ENCODE measurements at places on chromosomes 7 and 10.

- no peak overlapping the region for H3K4me3 ChIP-seq
- no peaks in the 10 kb centered on the region for H3K4me1 ChIP-seq
- no peak for DNase-seq
- H3K27ac ChIP-seq: no peak overlapping the region
- H3K36me3 ChIP-seq: no peaks in the 10 kb centered on the region
These were observed 18.4 kb downstream of the CYP2C19 start for GRCh38 chr10:94780844-94781243.

DNA sequence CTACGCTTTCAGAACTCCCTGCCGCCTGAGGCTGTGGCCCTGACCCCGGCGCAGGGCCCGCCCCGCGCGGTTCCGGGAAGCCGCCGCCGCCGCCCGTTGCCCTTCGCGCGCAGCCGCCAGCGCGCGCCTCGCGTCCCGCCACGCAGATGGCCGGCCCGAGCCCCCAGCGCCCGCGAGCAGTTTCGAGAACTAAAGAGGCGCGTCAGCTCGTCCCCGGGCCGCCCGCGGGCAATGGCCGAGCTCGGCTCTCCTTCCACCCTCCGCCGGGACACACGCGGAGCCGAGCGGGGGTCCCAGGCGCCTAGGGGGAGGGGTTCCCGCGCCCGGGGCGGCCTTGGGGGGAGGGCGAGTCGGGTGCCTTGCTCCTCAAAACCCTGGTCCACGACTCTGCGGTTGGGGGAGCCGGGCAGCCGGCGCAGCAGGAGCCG, 1.8 kb downstream of the HNRNPF start:
- no peaks in the 10 kb centered on the region for H3K27me3 ChIP-seq
- DNase-seq: no peak
- no peaks in the 10 kb centered on the region for H3K36me3 ChIP-seq
- H3K4me1 ChIP-seq: peaks cover 8% of the 10 kb centered on the region

- H3K4me3 ChIP-seq: peak overlapping the region; percentile 27
- H3K4me1 ChIP-seq: no peaks in the 10 kb centered on the region
- no peaks in the 10 kb centered on the region for H3K36me3 ChIP-seq
- H3K27me3 ChIP-seq: no peaks in the 10 kb centered on the region
- no peak for DNase-seq
These were observed 22.6 kb upstream of the CREB5 start for GRCh38 chr7:28389504-28390395.

- H3K27ac ChIP-seq: peak overlapping the region; percentile 31
- no peak for DNase-seq
- H3K27me3 ChIP-seq: no peaks in the 10 kb centered on the region
- H3K4me3 ChIP-seq: no peak overlapping the region
- no peaks in the 10 kb centered on the region for H3K36me3 ChIP-seq
These were observed 17.6 kb downstream of the CPED1 start for GRCh38 chr7:121005996-121006584.

GRCh38 chr10:130463104-130463875, 327.1 kb downstream of the GLRX3 start:
- no peaks in the 10 kb centered on the region for H3K4me1 ChIP-seq
- no peak overlapping the region for H3K27ac ChIP-seq
- H3K27me3 ChIP-seq: no peaks in the 10 kb centered on the region
- H3K4me3 ChIP-seq: no peak overlapping the region
- peak; percentile 10 for DNase-seq

GRCh38 chr7:137798073-137798763, 48.6 kb downstream of the DGKI start:
- H3K36me3 ChIP-seq: no peaks in the 10 kb centered on the region
- no peak overlapping the region for H3K27ac ChIP-seq
- no peak overlapping the region for H3K4me3 ChIP-seq
- DNase-seq: no peak

DNA sequence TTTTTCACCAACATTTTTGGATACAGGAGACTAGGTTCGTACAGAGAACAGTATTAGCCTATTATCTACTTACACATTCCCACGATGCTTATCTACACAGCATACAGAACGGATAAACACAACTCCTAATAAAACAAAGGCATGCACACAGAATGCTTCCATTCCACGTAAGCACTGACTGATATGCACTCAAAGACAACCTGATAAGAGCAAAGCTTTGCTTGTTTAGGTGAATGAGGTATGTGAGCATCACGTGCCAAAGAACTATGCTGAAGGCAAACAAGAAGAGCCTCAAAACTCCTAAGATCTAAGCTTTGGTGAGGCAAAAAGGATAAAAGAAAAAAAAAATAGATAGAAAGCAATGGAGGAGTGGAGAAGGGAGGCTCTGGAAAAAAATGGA, 413.5 kb upstream of the LRRN3 start:
- H3K4me1 ChIP-seq: no peaks in the 10 kb centered on the region
- no peak overlapping the region for H3K27ac ChIP-seq
- H3K4me3 ChIP-seq: no peak overlapping the region
- no peaks in the 10 kb centered on the region for H3K27me3 ChIP-seq
- H3K36me3 ChIP-seq: no peaks in the 10 kb centered on the region

DNA sequence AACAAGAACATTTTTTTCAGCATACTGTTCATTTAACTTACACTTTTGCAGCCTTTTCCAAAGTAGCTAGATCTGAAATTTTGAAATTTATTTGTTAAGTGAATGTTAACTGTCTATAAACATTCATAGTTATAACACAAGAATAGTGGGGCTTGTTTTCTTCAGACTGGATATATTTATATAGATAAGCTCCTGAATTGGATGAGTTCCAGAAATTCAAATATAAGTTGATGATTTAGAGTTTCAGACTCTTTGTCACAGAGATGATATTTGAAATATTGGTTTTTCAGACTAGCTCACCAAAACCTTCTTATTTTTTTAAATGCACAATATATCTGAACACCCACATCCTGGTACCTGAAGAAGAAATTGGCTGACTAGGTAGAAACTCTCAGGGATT, 44.0 kb downstream of the ZNRF2 start:
- no peak overlapping the region for H3K4me3 ChIP-seq
- no peaks in the 10 kb centered on the region for H3K36me3 ChIP-seq
- DNase-seq: no peak

DNA sequence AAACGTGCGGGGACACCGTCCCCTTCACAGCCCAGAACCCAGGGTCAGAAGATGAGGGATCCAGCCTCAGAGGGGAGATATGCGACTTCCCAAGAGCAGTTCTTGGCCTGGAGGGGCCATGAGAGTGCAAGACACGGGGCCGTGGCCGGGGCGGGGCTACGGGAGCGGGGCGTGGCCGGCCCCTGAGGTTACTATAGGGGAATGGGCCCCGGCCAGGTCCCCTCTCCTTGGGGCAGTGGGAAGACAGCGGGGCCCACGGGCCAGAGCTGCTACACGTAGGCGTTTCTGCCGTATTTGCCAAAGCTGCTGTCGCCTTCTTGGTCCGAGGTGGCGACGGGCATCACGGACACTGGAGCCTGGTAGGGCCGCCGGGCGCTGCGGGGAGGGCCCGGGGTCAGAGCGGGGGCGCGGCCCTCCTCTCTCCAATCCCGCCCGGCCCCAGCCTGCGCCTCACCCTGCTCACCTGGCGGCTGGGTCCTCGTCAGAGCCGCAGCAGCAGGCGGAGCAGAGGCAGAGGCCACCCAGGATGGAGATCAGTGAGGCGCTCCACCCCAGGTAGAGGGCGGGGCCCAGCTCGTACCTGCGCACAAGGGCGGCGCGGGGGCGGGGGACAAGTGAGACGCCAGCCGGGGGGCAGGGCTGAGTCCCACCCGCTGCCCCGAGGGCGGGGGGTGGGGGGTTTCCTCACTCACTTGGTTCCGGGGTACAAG, 5.3 kb downstream of the CLDN15 start:
- no peak for DNase-seq
- no peaks in the 10 kb centered on the region for H3K4me1 ChIP-seq
- H3K4me3 ChIP-seq: peak overlapping the region; percentile 58
- H3K36me3 ChIP-seq: no peaks in the 10 kb centered on the region
- peak overlapping the region; percentile 79 for H3K27ac ChIP-seq

DNA sequence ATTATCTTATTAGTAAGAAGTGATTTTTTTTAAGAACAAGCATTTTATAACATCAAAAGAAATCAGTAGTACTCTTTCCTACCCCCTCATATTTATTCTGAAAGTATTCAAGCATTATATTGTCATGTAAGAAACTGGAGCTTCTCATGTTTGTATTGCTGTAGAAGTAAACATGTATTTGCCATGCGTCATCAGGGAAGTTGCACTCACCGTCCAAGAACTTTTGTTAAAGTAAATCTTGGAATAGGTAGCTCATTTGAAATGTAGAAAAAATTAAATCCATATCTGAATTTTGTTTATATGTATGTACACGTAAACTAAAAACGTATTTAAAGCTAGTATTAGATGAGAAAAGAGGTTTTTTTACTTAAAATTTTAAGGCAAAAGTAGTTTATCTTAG, 96.8 kb downstream of the PTEN start:
- H3K4me1 ChIP-seq: no peaks in the 10 kb centered on the region
- no peaks in the 10 kb centered on the region for H3K27me3 ChIP-seq
- peaks cover 5% of the 10 kb centered on the region for H3K36me3 ChIP-seq

DNA sequence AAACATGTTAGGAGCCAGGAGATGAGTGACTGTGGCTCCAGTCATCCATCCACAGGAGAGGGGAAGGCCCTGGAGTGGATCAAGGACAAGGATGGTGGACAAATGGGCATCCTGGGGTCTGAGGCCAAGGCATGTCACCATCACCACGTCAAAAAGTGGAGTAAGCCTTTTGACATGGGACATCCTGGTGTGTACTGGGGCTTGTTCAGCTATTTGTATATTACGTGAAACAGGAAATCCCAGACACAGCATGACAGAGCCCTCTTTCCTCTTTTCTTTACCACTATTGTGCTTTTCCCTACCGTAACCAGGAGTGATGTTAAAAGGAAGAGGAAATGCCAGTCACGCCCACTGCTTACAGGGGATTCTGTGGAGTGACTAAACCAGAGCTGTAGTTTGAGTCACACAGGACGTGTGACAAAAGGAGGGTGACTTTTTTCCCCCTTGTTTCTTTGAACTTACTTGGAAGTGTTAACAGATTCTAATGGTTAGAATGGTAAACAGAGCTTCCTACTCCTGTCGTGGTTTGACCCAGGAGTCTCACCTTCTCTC, 15.4 kb downstream of the ACSL5 start:
- no peaks in the 10 kb centered on the region for H3K36me3 ChIP-seq
- H3K27ac ChIP-seq: no peak overlapping the region
- H3K4me3 ChIP-seq: no peak overlapping the region
- no peaks in the 10 kb centered on the region for H3K4me1 ChIP-seq
- H3K27me3 ChIP-seq: no peaks in the 10 kb centered on the region

GRCh38 chr7:118041251-118041878, 142.6 kb upstream of the LSM8 start:
- no peak overlapping the region for H3K4me3 ChIP-seq
- no peaks in the 10 kb centered on the region for H3K36me3 ChIP-seq
- peak; percentile 23 for DNase-seq
- no peaks in the 10 kb centered on the region for H3K4me1 ChIP-seq
- no peak overlapping the region for H3K27ac ChIP-seq
- H3K27me3 ChIP-seq: no peaks in the 10 kb centered on the region

DNA sequence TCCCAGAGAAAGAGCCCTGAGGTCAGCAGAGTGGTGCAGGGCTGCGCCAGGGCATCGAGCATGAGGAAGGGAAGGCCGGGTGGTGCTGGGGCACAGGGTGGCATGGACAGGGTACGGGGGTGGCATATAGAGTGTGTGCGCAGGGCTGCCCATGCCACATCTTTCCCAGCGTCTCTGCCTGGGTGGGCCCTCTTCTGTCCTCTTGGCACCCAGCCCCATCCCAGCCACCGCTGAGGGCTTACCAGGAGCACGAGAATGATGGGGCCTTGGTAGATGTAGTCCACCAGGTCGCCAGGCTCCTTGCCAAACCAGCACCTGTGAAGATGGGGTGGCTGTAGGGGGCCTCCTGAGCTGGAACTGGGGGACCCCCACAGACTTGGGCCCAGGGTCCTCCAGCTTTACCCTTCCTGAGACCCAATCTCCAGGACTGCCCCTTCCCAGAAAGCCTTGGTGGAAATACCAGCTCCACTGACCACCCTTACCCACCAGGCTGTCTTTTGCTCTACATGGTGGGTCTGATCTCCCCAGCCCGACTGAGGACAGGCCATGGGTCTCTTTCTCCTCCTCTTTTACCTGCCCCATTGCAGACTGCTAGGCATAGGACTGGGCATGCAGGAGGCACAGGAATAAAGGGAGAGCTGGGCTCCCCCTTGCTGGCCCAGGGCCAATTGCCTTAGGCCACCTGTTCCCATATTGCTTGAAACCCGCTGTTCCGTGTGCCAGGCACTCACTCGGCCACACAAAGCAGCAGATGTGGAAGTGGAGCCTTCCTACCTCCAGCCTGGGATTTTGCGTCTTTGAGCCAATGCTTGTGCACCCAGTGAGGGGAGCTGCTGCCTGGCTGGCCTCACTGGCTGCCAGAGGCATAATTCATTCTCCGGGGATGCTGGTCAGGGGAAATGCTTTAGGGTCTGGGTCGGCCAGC, 21.7 kb downstream of the CRHR2 start:
- no peaks in the 10 kb centered on the region for H3K27me3 ChIP-seq
- H3K4me1 ChIP-seq: no peaks in the 10 kb centered on the region
- no peaks in the 10 kb centered on the region for H3K36me3 ChIP-seq

GRCh38 chr7:133742709-133743538, 384.2 kb upstream of the LRGUK start:
- DNase-seq: no peak
- no peaks in the 10 kb centered on the region for H3K36me3 ChIP-seq
- H3K4me3 ChIP-seq: no peak overlapping the region
- no peaks in the 10 kb centered on the region for H3K27me3 ChIP-seq
- no peak overlapping the region for H3K27ac ChIP-seq
